Dorsolateral prefrontal cortex (tissue), 122 donors: ENCODE measurements at places on chromosomes 6 and 20.

- DNase-seq = no peak
Observed at GRCh38 chr6:17847203-17847760, 140.2 kb downstream of the KIF13A start.

- no peak for DNase-seq
Observed at GRCh38 chr20:14673164-14673563, 335.8 kb upstream of the FLRT3 start.

DNA sequence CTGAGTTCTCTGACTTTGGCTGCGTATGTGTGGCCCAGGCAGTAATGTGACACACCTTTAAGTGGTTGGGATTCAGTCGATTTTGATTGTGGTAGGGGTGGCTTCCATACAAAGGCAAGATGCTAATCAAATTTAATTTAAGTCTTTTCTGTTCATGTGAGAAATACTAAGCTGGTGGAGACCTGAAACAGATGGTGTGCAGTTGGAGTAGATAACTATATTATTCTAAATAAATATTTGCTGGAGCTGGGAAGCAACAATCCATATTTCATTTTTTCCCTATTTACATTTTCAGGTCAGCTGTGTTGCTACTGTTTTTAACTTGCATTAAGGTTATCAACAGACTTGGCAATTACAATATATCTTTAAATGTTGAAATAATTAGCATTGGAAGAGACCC is 67.4 kb upstream of the C20orf144 start:
- no peak for DNase-seq

GRCh38 chr6:18562726-18563125 is 175.6 kb downstream of the RNF144B start:
- DNase-seq = no peak

GRCh38 chr6:11744753-11745152 is 33.9 kb downstream of the ADTRP start:
- no peak for DNase-seq
